EH (cell line): ENCODE measurements at places on chromosomes 7 and 10.

DNA sequence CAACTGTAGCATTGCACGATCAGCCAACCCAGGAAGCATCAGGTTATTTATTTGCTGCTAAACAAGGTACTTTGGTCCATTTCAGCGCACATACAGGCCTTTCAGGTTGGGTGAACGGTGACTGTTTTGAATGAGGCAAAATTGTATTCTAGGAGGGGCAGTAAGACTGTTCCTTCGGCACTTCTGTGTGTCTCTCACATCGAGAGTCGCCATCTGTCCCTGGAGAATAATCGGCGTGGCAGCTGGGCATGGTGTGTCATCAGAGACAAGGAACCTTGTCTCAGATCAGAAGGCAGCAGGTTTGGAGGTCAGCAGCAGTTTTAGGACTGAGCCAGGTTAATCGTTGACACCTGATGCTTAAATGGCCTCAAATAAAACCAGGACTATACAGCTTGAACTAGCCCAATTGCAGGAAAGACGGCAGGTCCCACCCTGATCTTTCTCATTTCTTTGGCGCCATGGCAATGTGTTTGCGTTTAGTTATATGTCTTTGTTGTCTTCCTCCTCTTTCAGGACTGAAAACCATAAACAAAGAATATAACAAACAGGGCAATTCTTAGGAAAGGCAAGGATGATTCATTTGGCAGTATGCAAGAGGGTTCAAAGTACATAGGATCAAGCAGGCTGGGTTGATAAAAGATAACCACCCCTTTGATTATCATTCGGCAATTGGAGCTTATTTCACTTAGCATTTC is 92.0 kb upstream of the PRR15 start:
- DNase-seq, result no peak

DNA sequence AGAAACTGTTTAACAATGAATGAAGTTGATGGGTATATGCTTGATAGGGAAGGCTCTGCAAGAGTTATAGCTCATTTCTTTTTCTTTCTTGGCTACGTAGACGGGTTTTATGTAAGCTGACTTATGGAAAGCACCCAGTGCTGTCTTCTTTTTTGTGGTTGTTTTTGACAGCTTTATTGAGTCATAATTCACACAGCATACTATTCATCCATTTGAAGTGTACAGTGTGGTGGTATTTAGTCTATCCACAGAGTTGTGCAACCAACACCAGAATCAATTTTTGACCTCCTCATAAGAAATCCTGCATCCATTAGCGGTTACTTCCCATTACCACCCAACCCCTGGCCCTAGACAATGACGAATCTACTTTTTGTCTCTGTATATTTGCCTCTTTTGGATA is 240.6 kb upstream of the KIAA1217 start:
- no peak for DNase-seq

- DNase-seq, result no peak
Measured at GRCh38 chr10:119640875-119641526, 10.2 kb upstream of the BAG3 start.

GRCh38 chr7:5001911-5002310 is 42.9 kb upstream of the MMD2 start:
- DNase-seq, result no peak

DNA sequence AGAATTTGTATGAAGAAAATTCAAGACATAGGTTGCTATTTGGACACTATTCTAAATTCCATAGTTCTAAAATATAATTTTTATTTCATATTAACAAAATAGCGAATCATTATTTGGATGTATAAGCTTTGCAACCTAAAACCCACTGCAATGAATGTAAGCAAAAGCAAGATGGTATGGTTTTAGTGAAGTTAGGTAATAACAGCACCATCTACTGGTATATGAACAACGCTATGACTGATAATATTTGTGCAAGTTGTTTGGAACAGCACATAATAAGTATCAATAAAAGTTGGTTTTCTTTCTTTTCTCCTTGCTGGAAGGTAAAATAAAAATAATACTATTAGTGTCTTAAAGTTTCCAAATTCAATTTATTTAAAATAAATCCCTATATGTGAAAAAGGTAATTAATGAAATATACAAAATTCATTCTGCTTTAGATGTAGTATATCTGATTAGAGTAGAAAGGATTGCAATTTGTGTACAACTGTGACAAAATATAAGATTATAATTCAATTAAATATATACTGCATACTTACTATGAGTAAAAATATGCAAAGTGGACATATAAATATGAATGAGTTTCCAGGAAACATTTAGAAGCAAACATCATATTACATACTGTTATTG is 79.0 kb upstream of the LSM8 start:
- DNase-seq, result peak; percentile 3

DNA sequence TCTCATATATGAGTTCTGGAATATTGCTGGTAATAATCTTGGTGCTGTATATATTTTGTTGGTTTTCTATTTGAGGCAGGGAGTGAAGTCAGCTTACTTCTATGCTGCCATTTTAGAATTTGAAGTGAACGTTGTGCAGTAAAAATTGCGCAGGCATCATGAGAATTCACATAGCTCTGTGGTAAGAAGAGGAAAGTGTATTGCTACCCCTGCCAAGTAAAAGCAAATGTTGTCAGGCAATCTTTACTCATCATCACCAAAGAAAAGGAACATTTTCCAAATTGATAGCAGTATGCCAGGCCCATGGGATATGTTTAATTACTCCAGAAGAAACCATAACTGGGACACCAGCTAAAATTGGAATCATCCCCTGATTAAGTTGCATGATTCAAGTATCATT is 13.4 kb downstream of the FEZF1 start:
- DNase-seq, result no peak

DNA sequence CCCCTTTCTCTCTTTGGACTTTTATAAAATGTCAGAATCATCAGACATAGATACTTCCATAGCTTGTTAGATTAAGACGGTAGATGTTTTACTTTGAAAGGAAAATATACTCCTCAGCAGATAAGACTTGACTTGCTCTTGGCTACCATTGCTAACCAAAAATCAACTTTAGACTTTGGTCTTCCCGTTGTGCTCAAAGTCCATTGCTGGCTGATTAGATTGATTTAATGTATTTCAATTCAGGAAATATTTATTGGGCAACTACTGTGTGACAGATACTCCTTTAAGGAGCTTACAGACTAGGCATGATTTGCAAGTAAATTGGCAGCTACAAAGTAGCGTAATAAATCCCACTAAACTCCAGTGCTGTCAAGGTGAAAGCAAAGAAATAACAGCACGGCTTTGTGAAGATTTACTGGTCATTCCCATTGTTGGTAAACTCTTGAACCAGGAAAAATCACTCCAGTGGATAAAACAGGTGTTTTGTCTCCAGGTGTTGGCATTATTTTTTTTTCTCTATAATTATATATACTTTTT is 95.7 kb upstream of the ARMC3 start:
- DNase-seq, result no peak

DNA sequence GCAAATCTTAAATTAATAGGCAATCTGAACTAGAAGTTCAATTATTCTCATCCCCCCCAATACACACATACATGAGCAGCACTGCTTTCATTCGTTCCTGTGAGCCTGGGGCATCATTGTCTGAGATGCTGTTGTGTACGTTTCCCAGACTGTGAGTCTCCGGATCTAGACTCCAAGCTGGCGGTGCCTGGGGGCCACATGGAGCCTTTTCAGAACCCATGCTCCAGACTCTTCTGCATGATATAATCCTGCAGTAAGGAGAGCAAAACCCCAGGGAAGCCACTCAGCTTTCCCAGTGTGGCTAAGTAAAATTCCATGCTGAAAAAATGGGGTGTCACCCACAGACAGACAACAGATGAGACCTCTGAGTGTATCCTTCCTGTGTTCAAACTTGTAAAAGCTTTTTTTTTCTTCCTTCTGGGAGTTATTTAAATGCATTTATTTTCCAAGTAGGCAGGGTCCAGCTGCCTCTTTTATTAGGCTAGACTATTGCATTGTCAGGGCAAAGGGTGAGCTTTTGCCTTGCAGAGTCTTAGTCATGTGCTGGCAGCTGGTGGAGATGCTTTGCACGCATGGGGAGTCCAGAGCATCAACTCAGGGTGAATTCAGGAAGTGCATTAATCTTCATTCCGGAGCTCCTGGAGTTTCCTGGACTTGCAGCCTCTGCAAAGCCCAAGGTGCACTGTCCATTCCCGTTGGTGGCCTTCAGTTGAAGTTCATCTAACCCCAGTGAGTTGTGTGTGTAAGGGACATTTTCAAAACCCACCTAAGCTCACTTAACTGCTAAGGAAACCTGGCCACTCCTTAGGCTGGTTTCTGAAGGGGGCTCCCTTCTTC is 185.7 kb upstream of the ADO start:
- peak; percentile 97 for DNase-seq

DNA sequence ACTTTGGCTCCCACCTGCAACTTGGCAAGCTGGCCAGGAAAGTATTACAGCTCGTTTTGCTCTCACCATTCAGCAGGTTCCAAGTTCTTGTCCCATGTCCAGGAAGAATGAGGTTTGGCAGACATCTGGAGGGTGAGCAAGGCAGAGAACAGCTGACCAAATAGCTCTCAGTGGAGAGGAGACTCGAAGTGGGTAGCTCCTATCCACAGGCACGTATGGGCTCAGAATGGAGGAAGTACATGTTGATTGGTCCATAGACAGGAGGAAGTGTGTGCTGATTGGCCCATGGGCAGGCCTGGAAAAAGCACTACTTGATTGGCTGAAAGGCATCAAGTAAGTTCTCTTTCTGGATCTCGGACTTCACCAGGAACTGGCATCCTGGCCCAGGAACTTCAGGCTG is 3.0 kb upstream of the NCAPG2 start:
- peak; percentile 25 for DNase-seq

DNA sequence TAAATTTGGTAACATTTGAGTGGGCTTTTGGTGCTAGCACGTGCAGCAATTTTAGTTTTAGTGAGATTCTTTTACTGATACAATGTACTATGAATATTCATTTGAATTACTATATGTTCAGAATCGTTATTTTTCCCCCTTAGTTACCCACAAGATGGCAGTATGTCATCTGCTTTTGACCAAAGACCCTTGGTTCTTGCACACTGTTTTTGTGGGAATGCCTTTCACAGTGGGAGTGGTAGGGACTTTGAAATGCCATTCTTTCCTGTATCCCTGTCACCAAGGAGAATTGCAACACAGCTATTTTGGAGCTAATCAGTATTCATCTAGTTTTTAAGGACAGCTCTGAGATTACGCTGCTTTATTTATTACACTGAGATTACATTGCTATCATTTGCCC is 40.6 kb downstream of the SEC23IP start:
- peak; percentile 31 for DNase-seq

- no peak for DNase-seq
Measured at GRCh38 chr10:10612151-10612550, 405.5 kb upstream of the CELF2 start.

GRCh38 chr7:51132661-51133060 is 183.9 kb downstream of the COBL start:
- no peak for DNase-seq

GRCh38 chr7:96080027-96080426 is 241.9 kb downstream of the SLC25A13 start:
- DNase-seq, result no peak

- no peak for DNase-seq
Measured at GRCh38 chr7:111038185-111038584, 52.7 kb upstream of the LRRN3 start.

GRCh38 chr10:97713826-97714400 is 383 bp downstream of the MARVELD1 start:
- peak; percentile 72 for DNase-seq

DNA sequence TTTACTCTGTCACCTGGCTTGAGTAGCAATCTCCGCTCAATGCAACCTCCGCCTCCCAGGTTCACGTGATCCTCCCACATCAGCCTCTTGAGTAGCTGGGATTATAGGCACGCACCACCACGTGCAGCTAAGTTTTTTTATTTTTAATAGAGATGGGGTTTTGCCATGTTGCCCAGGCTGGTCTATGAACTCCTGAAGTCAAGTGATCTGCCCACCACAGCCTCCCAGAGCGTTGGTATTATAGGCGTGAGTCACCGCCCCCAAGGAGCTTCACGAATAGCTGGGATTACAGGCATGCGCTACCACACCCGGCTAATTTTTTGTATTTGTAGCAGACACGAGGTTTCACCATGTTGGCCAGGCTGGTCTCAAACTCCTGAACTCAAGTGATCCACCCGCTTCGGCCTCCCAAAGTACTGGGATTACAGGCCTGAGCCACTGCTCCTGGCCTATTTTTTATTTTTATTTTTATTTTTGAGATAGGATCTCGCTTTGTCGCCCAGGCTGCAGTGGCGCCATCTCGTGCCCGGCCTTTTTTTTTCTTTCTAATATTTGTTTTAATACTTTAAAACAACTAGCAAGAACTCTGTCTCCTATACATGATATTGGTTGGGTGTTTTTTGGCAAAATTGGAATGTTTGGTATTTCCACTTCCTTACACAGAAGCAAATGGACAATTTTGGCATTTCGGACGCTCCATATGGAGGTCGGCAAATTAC is 1.1 kb downstream of the EFCAB10 start:
- DNase-seq, result peak; percentile 36

DNA sequence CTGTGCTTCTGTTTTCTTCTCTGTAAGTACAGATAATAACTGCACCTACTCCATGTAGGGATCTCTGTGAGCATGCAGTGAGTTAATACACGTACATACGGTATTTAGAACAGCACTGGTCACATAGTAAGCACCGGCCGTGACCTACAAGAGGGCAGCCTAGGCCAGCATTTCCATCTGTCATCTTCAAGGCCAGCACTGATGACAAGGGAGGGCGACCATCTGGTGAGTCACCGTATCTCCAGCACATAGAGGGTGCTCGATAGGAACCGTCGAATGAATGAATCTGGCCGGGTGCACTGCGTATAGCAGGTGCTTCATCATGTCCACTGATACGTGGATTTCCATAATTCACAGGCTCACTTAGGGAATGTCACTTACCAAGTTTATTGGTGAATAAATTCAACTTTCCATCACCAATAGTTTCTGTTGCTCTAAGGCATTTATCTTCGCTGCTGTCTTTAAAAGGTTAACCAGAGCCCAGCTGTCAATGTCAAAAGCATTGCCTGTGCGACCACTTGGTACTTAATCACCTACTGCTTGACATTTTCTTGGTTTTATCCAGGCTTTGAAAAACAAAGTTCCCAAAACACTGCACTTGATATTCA is 8.3 kb downstream of the NOD1 start:
- DNase-seq, result peak; percentile 34

DNA sequence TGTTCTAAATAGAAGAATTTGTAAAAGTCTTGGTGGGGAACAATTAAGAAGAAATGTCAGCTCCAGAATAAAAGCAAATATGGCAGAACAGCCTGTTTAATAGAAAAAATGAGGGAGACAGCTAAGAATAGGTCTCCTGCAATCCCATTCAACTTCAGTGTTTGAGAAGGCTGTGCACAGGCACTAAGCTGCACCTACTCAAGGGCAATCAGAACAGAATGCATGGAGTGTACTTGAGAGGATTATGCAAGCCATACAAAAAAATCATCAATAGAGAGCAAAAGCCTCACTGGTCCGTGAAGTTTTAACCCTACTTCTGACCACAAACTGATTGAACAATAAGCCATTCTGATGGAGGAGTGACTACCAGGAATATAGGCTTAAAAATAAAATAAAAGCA is 690.7 kb upstream of the PCDH15 start:
- DNase-seq, result no peak

DNA sequence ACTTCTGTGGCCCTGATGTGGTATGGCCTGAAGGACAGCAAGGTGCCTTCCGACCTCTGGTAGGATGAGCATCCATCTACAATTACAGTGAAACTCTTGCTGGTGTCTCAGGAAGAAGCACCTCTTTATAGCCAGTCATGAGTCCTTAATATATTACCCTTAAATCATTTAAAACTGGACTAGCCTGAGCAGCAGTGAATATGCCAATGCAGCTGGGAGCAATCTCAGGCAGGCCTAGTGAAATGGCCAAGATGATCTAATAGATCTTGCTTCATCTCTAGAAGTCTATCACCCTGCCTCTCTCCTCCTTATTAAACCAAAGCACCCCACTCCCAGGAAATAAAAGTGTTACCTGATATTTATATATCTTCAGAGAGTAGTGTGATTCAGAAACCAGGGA is 66.7 kb upstream of the SORCS3 start:
- DNase-seq, result no peak
